Activated CD4-positive, alpha-beta memory T cell treated with anti-CD3 and anti-CD28 coated beads, Interleukin-2, amount 10 ng/mL, durations not matched to agents 7 days and 5 days (primary cell): ENCODE measurements at places on chromosomes 2 and 18. TPM values are rescaled to one million over a fixed set of nuclear protein-coding genes. Genes with fewer than 3 reads are reported as not detected.

The MAP3K19 gene
- total RNA-seq, result not detected

The MROH2A gene
- not detected for total RNA-seq

The KCTD1 gene
- 5.6 TPM for total RNA-seq

The RAPH1 gene
- 1.3 TPM for total RNA-seq

The GPR155 gene
- 10.5 TPM for total RNA-seq

The HOXD9 gene
- not detected for total RNA-seq

The TLX2 gene
- total RNA-seq, result 3.3 TPM
